ENCODE measurements at places on chromosomes 1 and 21.

DNA sequence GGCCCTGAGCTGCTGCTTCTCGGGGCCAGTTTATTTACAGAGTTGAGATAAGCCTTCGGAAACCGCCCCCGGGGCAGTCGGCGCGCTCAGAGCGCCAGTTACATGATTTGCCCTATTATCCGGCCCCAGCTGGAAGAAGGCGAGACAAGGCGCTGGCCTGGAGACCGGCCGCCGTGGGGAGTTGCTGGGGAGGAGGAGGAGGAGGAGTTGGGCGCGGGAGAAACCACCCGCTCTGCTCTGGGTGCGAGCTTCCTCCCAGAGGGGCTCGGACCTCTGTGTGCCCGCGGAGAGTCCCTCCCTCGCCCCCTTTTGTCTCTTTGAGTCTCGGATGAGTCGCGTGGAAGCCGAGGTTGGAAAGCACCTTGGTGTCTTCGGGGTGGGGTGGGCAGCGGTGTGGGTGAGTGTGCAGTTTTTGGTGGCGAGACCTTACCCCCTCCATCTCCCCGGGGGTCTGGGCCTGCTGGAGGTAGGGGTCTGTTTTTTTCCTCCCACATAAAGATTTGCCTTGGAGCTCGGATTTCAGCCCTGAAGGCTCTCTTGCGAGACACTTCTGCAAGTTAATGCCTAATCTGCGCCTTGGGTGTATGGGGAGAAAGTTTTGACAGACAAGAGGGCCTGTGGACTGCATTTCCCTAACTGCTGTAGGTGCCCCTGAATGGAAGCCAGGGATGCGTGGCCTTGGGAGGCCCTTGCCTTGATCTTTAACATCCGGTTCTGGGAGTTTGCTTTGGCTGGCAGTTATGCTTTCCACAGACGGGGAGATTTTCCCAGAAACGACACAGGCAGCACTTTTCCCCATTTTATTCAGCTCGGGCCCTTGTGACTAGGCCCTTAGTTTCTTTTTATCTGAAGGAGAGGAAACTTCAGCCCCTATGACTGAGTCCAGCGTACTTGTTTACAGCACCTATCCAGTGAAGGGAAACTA, 80.0 kb downstream of the NDUFS5 start:
- DNase-seq: no peak

- no peak for DNase-seq
Observed at GRCh38 chr1:44672254-44672955, 1.9 kb downstream of the TMEM53 start.

GRCh38 chr21:30726726-30727125, 8.1 kb upstream of the KRTAP21-3 start:
- no peak for DNase-seq

DNA sequence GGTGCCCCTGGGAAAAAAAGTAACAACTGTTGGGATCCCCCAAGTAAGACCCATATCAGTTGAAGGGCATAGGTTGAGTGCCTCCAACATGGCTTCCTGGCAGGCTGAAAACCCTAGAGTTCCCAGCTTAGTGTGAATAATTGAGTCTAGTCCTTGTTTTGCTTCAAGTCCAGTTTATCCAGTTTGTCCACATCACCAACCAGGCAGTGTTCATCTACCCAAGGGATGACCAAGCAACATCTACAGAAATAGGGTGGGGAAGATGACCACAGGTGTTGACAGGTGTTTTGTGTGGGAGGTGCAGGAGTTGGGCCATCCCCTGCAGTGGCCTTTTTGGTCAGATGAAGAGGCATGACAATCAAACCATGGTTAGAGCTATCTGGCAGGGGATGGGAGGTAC, 54.3 kb upstream of the ERO1B start:
- DNase-seq: no peak

GRCh38 chr1:24252185-24252780, 65.2 kb upstream of the IFNLR1 start:
- DNase-seq: no peak

DNA sequence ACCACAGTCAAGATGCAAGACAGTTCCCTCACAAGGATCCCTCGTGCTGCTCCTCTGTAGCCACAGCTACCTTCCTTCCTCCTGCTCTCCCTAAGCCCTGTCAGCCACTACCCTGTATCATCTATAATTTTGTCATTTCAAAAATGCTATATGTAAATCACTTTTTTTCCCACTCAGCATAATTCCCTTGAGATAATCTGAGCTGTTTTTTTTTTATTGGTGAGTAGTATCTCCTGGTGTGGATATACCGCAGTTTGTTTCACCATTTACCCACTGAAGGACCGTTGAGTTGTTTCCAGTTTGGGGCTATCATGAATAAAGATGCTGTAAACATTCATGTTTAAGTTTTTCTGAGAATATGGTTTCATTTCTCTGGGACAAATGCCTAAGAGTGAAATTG, 88.2 kb downstream of the HUNK start:
- no peak for DNase-seq

GRCh38 chr1:223343692-223344091, 20.3 kb downstream of the SUSD4 start:
- no peak for DNase-seq

DNA sequence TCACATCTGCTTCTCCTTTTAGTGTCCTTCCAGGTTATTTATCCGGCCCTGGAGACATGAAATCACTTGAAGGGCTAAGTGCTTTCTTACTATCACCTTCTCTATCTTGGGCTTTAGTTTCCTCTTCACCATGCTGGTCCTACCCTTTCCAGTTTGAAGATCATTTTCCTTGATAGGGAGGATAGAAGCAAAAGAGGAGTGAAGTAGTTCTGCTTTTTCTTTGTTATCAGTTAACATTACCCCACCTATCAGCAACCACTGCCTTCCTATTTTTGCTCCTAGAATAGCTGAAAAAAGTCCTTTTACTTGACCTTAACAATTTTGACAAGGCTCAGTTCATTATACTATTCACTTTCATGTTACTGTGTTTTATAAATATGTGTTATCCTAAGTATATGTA, 19.4 kb downstream of the RGL1 start:
- DNase-seq: no peak

DNA sequence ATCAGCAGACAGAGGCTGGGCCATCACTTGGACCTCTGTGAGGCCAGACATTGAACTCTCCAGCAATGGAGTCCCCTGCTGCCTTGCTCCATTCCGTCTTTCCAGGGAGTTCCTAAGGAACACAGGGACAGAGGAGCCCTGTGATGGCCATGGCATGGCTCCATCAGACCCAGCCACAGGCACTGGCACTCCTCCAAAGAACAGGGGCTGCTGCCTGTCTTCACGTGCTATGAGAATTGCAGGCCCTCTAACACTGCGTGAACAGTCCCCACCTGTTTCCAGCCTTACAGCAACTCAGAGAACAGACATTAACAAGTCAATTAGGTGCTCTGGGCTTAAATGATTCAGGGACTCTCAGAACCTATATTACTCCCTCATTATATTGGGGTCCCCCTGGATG, 140.8 kb downstream of the ASTN1 start:
- DNase-seq: no peak

- no peak for DNase-seq
Observed at GRCh38 chr1:51952638-51953037, 37.9 kb downstream of the RAB3B start.

- no peak for DNase-seq
Observed at GRCh38 chr1:158830904-158831507, at the start of gene MNDA. Gene MNDA, plus strand, starts transcription at chr1:158831351. Its CDS starts 10,803 bp downstream, at chr1:158842154.

- peak; percentile 84 for DNase-seq
Observed at GRCh38 chr1:82162486-82163420, 362.0 kb downstream of the ADGRL2 start.

- no peak for DNase-seq
Observed at GRCh38 chr1:241536304-241536703, 4.1 kb downstream of the KMO start.

Measured in NCI-H524 treated with DMSO at 0.1 percent for 48 hours (cell line).